OCI-LY7 (cell line): ENCODE measurements at places on chromosomes 3 and 15.
A peak's percentile ranks its signal among the peaks of the same experiment; 100 is the strongest.

GRCh38 chr15:77653832-77654480 is 21.2 kb upstream of the LINGO1 start:
- no peak for DNase-seq

DNA sequence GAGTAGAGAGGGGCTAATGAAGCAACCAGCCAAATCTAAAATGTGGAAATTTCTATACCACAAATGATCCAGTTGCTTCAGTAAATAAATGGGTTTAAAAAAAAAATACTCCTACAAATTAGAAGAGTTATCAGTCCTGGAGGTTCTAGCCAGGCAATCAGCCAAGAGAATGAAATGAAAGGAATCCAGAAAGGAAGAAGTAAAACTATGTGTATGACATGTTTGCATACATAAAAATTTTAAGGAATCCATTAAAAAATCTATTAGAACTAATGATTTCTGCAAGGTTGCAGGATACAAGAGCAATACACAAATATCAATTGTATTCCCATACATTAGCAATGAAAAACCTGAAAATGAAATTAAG is 9.6 kb downstream of the MESP2 start:
- no peak for DNase-seq

GRCh38 chr3:111610612-111611054 is 15.5 kb upstream of the ZBED2 start:
- DNase-seq = no peak

GRCh38 chr3:194618858-194619608 is 14.2 kb downstream of the TMEM44 start:
- no peak for DNase-seq

- DNase-seq = no peak
Observed at GRCh38 chr3:162398554-162398953, 901.9 kb downstream of the OTOL1 start.

GRCh38 chr3:126431103-126431534 is 36.4 kb downstream of the CFAP100 start:
- DNase-seq = no peak

- no peak for DNase-seq
Observed at GRCh38 chr15:42012241-42012640, 8.6 kb downstream of the PLA2G4E start.

DNA sequence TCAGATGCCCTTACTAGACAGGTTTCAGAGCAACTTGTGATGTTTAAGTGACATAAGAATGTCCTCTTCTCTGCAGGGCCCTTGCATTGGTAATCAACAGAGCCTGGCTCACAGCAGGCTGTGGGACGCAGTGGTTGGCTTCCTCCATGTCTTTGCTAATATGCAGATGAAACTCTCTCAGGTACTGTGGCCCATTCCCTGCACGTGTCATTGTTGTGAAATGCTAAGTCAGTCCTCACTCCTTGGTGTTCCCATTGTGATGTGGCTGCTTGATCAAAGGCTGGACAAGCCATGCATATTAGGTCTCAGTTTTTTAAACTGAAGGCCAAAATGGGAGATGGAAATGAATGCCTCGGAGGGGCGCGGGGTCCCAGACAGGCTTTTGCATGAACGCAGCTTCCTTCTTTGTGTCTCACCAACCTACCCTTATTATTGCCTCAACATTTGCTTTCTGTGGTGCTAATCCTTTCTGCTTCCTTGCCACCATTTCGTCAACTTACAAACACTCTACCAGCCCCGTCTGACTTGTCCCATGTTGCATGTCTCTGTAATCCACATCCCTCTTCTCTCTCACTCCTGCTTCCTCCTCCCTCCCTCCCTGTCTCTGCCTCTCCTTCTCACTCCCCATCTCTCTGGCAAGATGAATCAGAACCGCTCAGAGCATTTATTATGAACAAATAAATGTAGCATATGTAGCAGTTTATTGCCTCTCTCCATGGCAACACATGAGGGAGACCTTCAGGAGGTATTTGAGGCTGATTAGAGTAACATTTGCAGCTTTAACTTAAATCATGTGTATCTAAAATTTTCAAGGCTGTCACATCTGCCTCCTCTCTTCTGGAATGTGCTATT is 133.2 kb upstream of the CHRM5 start:
- DNase-seq = no peak

GRCh38 chr3:75171630-75172230 is 492.4 kb upstream of the FRG2C start:
- peak; percentile 11 for DNase-seq

- DNase-seq = no peak
Observed at GRCh38 chr3:133289322-133289721, 110.5 kb upstream of the BFSP2 start.

DNA sequence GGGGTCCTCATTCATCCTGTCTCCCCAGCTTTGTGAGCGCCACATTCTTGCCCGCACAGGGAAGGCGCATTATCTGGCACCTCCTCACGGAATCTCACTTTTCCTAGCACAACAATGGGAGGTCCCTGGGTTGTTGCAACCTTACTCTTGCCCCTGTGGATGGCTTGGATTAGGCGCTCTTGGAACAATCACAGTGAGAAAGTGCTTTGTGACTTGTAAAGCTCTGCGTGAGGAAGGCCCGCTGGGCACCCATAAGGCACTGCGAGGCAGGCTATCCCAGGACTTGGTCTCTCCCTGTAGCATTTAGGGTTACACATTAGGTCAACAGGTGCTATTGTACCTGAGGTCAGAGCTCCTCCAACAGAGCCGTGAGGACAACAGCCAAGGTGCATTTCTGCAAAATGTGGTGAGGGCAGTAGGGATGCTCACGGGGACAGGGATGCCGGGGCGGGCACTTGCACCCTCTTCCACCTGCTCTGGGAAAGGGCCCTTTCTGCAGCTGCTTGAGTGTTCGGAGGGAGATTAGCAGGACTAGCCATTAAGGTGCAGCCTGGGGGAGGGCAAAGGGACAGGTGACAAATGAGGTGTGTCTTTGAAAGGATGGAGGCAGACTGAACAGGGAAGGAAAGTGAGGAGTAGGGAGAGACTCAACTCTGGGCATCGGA is 13.9 kb upstream of the LRRC15 start:
- no peak for DNase-seq

DNA sequence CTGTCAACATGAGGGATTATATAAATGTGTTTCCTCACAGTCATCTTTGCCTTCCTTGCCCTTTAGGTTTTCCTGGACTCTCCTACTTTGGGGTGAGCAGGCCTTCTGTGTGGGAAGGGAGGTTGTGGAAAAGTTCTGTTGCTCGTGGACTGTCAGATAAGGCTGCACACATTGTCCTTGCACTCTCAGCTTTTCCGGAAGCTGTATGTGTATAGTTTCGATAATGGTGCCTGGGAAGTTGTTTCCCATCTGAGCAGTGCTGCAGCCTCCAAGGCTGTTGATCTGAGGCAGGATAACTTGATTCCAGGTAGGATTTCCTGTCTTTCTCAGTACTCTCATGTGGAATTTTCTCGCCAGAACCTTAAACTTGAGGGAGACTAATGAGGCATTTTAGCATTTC is 297.8 kb upstream of the AZI2 start:
- DNase-seq = no peak

- DNase-seq = no peak
Observed at GRCh38 chr15:59260090-59260489, 53.4 kb downstream of the LDHAL6B start.

- DNase-seq = no peak
Observed at GRCh38 chr15:76991741-76992645, 2.9 kb upstream of the PSTPIP1 start.

DNA sequence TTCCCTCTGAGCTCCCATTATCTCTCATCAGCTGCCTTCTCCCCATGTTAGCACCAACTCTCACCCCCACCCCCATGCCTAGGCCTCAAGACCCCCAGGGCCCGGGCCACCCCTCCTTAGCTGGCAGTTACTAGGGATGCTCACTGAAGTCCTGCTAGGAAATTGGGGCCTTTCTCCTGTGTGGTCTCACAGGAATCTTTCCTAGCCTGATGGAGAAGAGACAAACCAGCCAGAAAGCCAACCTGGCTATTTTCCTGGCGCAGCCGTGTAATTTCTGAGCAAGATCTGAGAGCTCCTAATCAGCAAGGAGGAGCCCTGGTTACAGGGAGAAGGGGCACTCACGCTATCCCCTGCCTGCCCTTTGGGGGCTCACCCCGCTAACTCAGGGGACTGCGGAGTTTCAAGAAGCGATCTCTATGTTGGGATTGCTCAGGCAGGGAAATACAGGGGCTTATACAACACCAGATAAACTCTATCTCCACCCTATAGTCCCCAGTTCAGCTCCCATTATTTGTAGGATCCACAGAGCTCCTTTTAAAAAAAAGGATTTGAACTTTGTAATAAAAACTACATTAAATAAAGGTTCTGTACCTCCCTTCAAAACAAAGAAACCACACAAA is 25.2 kb downstream of the NR2F2 start:
- no peak for DNase-seq

DNA sequence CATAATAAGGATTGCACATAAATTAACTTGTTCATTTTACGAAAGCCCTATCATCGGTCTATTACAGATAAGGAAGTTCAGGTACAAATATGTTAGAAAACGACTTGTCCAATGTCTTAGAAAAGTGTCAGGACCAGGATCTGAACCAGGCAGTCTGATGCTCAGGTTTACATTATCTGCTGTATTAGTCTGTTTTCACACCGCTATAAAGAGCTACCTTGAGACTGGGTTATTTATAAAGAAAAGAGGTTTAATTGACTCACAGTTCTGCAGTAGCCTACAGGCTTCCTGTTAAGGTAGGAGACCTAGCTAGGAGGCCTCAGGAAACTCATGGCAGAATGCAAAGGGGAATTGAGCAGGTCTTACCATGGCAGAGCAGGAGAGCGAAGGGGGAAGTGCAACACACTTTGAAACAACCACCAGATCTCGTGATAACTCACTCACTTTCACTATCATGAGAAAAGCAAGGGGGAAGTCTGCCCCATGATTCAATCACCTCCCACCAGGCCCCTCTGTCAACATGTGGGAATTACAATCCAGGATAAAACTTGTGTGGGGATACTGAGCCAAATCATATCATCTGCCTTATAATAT is 45.8 kb upstream of the GOLIM4 start:
- peak; percentile 11 for DNase-seq
